ENCODE measurements at places on chromosomes 16 and 17.

DNA sequence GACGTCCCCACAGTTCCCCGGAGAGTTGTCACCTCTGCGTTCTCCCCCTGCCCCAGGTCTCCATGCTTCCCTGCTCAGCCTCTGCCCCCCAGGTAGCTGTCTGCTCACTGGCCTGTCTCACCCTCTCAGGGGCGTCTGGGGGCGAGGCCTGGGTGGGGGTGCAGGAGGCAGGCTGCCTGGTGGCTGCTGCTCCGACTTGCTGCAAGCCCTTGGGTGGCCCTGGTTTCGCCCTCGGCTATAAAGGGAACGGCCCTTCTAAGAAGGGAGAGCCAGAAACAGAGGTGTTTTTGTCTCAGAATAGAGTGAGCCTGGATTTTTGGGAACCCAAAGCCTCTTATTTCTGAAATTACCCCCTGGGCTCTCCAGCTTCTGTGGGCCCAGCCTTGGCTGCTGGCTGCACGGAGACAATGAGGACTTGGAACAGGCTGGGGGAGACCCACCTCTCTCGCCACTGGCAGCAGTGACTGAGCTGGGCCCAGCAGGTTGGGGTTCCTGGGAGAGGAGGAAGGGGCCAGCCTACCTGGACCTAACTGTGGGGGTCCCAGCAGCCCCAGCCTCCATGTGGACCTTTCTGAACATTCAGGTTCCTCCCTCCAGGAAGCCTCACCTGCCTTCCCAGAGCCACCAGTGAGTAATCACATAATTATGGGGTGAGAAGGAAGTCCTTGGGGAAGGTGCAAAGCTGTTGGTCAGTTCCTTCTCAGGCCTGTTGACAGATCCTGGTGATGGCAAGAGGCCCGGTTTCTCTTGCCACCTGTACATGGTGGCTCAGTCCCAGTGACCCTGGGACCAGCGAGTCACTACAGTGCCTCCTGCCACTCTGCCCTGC is 15.5 kb upstream of the SPNS2 start:
- DNase-seq, result no peak

- no peak for DNase-seq
Observed at GRCh38 chr16:30778549-30779244, 8.3 kb downstream of the ZNF629 start.

DNA sequence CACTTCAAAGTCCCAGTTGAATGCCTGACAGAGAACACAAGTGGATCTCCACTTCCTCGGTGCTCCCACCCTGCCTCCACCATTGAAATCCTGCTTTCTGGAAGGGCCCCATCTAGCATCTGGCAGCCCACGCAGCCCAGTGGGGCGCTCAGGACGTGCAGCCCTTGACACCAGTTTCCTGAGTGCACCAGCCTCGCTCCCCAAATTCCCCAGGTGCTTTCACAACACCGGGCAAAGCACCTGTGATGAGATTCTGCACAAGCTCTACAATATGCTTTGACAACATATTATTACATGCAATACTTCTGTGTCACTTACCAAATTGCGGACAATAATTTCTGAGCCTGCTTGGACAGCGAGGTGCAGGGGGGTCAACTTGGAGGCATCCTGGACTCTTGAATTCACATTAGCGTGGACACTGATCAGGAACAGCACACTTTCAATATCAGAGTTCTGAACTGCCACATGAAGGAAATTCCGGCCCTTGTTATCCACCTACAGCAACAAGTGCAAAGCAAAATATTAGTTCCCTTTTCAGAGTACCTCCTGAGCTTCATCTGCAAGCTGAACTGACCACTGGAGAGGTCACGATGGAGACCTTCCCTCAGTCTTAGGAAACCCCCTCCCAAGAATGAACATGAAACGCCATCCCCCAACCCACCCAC is 33.9 kb downstream of the CYB5D2 start:
- no peak for DNase-seq

DNA sequence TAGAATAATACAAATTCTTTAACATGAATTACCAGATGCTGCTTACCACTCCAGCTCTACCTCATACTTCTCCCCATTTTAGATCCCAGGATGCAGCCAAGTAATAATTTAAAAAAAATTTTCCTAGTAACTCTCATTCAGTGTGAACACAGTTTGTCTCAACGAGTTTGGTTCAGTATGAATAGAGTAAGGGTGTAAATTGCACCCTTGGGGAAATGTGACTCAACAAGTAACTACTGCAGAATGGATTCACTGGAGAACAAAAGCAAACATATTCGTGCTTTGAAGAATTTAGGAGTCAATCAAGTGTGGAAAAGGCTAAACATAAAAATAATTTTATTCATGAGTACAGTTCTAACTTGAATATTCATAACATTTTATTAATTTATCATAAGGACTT is 23.0 kb downstream of the KCNJ16 start:
- no peak for DNase-seq

GRCh38 chr16:24966634-24967033 is 48.5 kb downstream of the ARHGAP17 start:
- DNase-seq, result no peak

- DNase-seq, result no peak
Observed at GRCh38 chr16:66441586-66442375, 14.7 kb downstream of the BEAN1 start.
